Activated naive CD8-positive, alpha-beta T cell treated with anti-CD3 and anti-CD28 coated beads, Interleukin-2, amount 10 ng/mL, durations not matched to agents 7 days and 5 days (primary cell): ENCODE measurements at places on chromosomes 6 and 20. TPM values are rescaled to one million over a fixed set of nuclear protein-coding genes. Genes with fewer than 3 reads are reported as not detected.
A peak's percentile ranks its signal among the peaks of the same experiment; 100 is the strongest.

DNA sequence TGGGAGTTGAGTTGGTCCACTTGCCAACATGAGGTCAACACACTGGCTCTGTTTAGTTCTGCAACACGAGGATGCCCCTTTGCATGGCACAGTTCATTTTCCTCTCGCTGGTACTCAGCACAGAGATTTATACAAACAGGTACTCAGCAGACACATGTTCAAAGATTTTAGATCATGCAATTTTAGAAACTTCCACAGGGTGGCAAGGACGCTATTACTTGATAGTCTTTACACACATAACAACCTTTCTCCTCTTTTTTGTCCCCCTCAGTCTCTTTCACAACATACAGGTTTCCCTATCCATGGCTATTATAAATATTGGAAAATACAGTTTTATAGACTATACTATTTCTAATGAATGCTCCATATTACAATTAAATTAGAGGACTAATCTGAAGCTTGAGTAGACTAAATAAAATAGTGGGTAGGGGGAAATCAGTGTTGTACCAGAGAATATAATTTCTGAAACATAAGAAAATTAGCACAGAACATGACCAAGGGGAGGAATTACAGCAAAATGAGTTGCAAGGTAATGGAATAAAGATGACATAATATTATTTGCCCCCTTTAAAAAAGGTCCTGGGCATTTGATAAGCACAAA is 331.8 kb upstream of the BTBD3 start:
- no peak for DNase-seq

DNA sequence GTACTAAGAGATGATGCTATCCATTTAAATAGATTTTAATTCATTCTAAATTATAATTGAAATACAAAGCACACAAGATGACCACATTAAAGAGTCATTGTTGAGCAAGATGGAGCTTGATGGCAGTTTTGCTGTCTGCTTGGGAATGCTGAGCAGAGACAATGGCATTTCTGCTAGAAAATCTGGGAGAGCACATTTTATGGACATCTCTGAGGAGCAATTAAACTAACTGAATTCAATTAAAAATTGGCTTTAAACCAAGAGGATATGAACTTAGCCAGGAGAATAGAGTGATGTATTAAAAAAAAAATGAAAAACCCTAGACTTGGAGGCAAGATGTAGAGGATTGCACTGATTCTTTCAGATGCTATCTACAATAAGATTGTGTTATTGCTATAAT is 19.1 kb upstream of the ADGRB3 start:
- no peak for DNase-seq

- no peak for DNase-seq
These were observed 152.9 kb upstream of the COL21A1 start for GRCh38 chr6:56400273-56400672.

DNA sequence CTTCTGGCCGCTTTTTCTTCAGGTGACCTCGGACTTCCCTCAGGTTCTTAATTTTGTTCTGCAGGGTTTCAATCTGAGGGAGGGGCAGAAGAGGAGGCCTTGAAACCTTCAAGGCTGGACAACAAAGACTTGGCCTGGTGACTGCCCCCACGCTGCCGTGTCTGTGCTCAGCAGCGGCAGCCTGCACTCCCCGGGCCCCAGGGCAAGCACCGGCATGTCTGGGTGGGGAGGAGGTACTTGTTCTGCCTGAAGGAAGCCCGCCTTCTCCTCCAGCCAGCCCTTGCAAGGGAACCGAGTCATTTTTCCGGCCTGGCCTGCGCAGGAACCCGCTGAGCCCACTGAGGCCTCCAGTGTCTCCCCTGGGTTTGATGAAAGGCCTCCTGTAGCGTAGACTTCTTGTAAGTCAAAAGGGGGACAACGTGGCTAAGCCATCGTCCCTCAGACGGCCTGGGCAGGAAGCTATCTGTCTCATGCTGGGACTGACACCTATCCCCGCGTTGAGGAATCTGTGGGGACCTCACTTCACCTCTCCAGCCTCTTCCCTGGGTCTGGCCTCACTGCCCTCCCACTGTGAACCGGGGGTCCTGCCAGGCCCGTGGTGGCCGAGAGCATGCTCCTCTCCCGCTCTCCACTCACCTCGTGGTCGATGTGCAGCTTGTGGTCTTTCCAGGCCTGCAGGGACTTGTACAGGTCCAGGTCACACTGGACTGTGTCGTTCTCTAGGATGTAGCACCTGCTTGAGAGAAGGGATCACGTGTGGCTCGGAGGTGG is 119.9 kb downstream of the SULF2 start:
- DNase-seq, result no peak

GRCh38 chr20:32518593-32519380 is 66.3 kb downstream of the NOL4L start:
- no peak for DNase-seq

GRCh38 chr20:49400904-49401303 is 81.6 kb downstream of the KCNB1 start:
- DNase-seq, result no peak

DNA sequence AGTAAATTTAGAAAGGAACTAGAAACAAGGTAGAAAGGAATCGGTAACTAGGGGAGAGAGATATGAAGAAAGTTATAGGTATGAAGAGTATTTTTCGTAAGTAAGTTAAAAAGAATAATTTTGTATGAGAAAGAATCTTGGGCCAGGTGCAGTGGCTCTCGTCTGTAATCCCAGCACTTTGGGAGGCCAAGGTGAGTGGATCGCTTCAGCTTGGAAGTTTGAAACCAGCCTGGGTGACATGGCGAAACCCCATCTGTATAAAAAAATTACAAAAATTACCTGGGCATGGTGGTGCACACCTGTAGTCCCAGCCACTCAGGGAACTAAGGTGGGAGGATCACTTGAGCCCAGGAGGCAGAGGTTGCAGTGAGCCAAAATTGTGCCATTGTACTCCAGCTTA is 42.0 kb downstream of the TCP11 start:
- DNase-seq, result no peak

DNA sequence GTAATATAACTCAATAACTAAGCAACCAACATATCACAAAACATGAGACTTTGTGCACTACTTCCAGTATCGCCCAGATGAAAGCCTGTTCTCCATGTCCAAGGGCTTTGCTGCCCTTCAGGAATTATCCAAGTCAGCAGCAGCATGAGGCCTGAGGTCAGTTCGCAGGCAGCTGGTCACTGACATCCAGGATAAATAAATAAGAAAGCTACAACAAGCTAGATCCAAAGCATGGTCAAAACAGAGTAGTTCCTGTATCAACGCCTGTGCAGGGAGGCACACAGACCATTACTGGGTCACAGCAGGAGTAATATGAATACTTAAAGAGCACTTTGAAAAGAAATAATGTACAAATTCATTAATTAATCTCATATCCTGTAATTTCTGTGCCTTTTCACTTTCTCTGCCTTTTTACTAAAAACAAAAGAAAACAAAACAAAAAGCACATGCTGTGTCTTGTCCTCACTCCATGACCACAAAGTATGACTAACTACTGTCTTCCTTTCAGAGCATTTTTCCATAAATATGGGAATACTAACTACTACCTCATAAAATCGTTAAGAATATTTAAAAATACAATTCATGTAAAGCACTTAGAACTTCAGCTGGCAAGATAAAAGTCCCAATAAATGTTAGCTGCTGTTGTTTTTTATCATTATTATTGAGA is 374.9 kb upstream of the IRAK1BP1 start:
- DNase-seq, result no peak

DNA sequence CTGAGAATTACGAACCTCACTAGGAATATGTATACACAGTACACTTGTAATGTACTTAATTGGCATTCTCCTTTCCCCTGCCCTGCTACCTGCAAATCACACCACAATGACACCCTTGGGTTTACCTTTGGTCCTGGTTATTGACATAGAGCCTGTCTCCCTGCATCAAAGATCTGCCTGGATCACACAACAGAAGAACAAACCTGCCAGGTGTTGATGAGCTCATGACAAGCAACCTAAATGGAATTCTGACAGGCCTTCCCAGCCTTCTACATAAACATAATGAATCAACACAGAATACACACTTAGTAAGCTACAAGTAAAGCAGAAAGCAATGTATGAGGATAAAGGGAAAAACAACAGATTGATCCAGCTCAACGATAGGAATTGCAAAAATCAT is 95.6 kb downstream of the HDGFL1 start:
- DNase-seq, result no peak

GRCh38 chr6:106225581-106225980 is 100.0 kb downstream of the ATG5 start:
- DNase-seq, result no peak

DNA sequence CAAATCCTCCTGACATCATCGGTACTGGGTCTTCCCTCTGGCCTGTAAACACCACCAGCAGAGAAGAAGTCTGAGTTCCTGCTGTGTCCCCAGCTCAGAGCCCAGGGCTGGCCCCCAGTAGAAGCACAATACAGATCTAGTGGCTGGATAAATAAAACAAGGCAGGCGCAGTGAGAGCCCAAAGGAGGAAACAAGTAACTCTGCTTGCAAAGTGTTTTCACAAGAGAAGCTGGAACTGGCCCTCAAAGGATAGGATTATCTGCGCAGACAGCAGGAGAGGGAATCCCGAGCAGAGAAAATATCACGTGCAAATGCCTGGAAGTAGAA is 205.1 kb downstream of the ZDHHC14 start:
- no peak for DNase-seq

DNA sequence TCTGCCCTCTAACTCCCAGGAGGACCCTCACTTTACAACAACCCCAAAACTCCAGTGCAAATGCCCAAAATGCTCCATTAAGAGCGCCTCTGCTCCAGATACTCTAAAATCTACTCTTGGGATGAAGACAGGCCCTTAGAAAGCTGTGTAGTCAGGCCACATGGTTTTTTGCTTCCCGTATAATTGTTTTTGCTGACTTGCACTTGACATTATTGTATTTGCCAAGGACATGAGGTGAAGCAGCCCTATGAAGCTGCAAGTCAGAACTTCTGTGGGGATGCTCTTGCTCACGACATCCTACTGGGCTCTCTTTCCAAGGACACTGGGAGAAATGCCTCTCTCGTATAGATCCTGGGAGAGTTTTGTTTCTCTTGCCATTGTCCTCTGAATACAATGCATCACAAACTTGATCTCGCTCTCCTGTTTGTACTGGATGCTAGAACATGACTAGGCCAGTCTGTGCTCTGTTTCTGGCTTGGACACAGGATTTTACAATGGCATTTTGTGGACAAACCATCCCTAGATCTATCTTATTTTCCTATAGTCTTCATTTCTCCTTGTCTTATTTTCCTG is 177.2 kb upstream of the DTNBP1 start:
- DNase-seq, result no peak

DNA sequence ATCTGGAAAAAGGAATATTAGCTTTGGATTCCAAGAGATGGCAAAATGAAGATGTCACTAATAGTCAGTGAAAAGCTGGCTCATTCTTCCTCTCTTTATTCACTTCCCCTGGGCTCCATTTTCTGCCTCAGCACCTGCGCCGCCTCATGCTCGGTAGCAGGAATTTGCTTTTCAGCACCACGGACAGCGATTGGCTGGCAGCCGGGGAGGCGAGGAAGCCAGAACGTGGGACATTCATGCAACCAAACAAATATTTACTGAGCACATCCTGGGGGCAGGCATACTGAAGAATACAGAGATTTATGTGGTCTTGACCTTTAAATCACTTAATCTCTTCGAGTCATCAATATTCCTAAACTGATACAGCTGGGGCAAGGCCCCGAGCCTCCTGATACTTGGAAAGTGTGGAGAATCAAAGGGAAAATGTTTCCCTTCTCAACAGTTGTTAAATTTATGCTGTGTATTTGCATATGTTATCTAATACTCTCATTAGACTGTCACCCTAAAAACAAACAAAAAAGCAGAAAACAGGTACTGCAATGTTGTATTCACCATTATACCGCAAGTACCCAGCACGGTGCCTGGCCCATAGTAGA is 12.1 kb upstream of the PDYN start:
- peak; percentile 74 for DNase-seq

DNA sequence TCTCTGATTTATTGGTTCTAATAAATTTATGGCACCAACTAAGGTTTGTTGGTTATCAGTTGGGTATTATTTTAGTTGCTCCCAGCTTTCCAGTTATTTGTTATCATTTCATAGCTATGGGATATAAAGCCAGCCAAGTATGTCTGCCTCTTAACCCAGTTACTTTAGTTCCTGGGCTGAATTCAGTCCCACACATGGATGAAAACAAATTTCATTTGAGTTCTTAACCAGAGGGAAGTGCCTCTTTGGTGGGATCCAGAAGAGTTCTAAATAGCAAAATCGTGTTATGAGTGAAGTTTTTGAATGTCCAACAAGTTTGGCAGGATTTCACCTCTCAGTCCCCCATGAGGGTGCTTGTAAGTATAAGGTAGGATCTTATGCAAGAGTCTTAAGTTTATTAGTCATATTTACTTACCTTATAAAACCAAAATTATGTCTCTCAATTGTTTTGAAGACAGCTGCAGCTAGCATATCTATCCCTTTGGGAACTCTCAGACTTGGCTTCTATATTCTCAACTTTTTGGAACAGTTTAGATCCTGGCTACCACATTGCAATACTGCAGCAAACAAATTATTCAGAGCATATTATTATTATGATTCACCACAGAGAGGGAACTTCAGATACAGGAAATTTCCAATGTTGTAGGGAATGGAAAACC is 683.6 kb downstream of the BCKDHB start:
- no peak for DNase-seq

DNA sequence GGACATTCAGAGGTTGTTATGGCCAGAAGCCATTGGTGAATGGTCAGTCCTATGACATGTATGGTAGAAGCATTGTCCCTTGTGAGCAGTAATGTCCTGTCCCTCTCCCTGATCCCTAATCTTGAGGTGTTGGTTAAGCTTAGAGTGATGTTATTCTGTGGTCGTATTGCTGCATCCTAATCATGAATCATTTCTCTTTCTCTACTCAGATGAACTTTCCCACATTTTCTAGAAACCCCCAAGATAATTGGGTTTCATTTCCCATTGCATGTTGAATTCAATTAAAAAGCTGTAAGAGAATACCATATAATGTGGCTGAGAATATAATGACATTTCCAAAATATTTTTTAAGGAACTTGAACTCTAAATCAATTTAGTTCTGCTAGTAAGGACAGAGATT is 175.1 kb downstream of the PLCB4 start:
- DNase-seq, result no peak

The FLRT3 gene
- not detected for total RNA-seq

The OR2B6 gene
- total RNA-seq, result not detected

The SCGN gene
- not detected for total RNA-seq

The HLA-DQB1 gene
- total RNA-seq, result 16.5 TPM

The NNAT gene
- not detected for total RNA-seq

The OPN5 gene
- total RNA-seq, result not detected

The ACSS1 gene
- total RNA-seq, result 55.8 TPM

The MCCD1 gene
- total RNA-seq, result not detected

The MEI4 gene
- total RNA-seq, result not detected
